Umbilical cord (tissue), 2 donors: ENCODE measurements at places on chromosomes 11 and 22.

DNA sequence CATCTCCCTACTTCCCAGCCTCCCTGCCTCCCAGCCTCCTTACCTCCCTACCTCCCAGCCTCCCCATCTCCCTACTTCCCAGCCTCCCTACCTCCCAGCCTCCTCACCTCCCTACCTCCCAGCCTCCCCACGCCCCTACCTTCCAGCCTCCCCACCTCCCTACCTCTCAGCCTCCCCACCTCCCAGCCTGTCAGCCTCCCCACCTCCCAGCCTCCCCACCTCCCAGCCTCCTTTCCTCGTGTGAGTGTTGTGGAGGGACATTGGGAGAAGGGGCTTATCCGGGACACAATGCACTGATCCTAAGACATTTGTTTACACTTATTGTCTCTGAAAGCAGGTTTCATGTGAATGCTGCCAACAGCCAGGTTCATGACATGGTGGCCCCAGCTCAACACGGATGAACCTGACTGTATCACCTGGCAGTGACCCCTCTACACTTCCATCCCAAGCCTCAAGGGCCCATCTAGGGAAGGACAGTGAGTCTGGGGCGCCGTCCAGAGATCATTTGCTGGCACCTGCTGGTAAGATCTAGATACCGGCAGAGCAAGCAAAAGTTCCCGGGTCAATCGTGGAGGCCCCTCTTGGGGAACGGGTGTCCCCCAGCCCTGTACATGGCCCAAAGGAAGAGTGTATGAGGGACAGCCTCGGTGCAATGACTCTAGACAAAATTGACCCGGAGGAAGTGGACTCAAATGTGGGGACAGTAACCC is 34.5 kb upstream of the TH start:
- DNase-seq, result no peak

DNA sequence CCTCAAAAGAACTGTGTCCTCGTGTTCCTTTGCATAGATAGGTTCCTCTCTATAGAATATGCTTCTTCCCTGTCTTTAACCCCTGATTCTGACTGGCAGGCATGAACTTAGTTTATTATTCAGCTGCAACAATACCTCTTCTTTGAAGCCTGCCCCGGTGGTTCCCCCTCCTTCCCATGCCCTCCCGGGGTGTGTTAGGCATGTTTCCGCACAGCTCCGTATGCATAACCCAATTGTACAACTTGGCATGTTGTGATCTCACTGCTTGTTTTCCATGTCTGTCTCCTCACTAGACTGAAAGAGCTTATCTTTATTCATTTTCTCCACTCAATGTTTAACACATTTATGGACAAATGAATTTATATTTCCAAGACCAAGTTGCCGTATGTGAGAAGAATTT is 72.6 kb downstream of the DEPDC5 start:
- no peak for DNase-seq

- no peak for DNase-seq
Observed at GRCh38 chr22:31866918-31867317, 77.4 kb upstream of the YWHAH start.

GRCh38 chr11:45541693-45542434 is 123.6 kb downstream of the CHST1 start:
- no peak for DNase-seq

GRCh38 chr11:116829525-116830183 is at the start of gene APOC3:
APOC3 (plus strand) TSS chr11:116829907; CDS start chr11:116830583, 676 bp downstream.
- DNase-seq, result peak; percentile 40

DNA sequence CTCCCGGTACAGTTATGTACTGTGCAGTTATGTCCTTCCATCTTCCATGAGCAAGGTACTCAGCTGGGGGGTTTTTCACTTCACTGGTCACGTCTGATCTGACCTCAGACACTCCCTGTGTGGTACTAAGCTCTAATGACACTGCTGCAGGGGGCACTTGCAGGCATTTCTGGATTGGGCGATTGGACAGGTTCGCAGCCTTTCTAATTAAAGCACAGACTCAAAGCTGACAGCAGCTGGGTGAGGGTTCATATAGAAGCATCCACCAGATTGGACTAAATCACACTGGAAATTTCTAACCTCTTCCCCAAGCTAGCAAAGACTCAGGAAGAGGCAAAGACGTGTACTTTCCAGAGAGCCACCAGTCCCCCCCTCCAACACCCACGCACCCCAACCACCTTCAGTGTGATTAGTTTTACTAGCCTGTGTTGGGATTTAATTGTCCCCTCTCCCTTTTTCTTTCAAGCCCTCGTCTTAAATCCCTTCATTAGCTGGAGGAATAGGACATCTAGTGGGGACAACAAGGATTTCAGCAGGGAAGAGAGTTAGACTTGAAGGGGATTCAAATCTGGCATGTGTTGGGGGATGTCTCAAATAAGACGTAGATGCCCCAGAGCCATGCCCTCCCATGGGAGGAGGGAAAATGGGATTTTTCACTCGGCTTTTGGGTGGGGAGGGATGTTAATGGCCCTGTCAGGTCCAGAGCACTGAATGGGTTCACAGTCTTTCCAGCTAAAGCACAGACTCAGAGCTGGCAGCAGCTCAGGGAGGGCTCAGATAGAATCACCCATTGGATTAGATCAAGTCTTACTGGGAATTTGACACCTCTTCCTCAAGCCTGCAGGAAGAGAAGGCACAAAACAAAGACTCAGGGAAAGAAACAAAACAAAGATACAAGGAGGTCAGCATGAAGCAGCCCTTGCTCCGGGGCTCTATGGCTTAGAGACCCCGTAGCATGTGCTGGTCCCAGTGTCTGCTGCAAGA is 10.9 kb downstream of the INS start:
- peak; percentile 81 for DNase-seq

DNA sequence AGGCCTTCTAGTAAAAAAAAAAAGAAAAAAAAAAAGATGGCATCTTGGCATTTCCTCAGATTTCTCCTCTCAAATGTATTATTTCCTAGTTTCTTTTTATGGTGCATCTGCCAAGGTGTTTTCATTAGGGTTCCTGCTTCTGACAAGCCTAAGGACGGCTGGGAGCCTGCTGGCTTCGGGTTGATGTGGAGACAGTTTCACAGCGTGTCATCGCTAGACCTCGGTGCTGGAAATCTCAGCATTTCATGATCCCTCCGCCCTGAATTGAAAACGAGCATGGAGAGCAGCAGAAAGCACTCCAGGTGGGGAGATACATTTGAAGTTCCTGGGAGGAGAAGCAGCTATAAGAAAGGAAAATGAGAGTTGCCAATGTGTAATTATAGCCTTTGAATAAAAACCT is 283.9 kb upstream of the CNTN5 start:
- DNase-seq, result no peak

DNA sequence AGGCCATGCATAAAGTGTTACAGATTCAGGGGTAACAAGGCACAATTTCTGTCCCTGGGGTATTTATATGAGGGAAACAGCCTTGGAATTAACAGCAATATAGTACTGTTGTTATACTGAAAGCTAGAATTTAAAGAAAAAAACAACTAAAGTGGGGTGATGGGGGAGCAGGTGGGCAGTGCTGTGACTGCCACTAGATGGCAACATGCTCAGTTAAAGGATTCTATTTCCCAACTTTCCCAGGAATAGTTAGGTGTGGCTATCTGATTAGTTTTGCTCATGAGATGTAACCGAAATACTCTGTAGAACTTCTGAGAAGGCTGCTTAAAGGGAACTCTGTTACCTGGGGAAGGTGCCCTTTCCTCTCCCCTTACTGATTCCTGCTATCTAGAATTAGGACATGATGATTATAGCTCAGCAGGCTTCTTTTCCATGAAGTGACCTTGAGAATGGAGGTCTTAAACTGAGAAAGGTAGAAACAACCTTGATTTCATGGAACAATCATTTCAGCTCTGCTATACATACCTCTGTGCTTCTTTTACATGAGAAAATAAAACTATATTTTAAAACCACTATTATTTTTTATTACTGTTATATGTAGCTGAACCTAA is 102.6 kb downstream of the RELT start:
- DNase-seq, result no peak

- no peak for DNase-seq
Observed at GRCh38 chr11:76800466-76801200, 17.5 kb downstream of the TSKU start.

DNA sequence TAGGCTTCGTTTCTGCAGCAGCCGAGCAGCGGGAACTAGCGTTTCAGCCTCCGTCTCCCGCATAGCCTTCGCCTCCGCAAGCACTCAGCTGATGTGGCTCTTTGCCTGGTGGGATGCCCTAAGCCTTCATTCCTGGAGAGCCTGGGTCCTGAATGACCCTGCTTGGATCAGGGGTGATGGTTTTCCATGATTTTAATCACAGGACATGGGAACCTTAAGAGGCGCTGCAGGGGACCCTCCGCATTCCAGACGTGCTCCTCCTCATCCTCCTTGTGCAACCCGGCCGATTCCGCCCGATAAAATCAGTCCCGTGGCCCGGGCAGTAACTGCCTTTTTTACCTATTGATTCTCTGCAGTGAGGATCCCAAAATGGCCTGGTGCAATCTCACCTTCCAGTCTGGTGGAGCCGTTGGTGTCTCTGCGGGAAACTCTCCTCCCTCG is 8.2 kb downstream of the C11orf21 start:
- DNase-seq, result no peak

GRCh38 chr11:68840661-68841653 is 759 bp downstream of the CPT1A start:
- DNase-seq, result peak; percentile 43

DNA sequence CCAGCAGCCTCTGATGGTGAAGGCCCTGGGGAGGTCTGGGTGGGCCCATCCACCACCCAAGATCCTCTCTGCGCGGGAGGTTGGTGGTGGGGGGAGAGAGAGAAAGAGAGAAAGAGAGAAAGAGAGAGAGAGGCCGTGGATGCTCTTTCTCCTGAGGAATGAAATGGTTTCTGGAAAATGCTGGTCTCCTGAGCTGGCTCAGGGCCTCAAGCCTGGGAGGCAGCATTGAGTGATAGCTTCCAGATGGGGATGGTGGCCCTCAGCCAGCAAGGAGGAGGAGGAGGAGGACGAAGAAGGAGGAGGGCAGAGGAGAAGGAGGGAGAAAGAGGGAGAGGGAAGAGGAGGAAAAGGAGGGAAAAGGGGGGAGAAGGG is 4.6 kb downstream of the TSPAN32 start:
- peak; percentile 97 for DNase-seq

- DNase-seq, result peak; percentile 86
Observed at GRCh38 chr11:129249351-129249750, 57.2 kb upstream of the ARHGAP32 start.

GRCh38 chr22:22032099-22032905 is 49.7 kb upstream of the TOP3B start:
- no peak for DNase-seq
